ENCODE measurements at places on chromosomes 2 and 18.

DNA sequence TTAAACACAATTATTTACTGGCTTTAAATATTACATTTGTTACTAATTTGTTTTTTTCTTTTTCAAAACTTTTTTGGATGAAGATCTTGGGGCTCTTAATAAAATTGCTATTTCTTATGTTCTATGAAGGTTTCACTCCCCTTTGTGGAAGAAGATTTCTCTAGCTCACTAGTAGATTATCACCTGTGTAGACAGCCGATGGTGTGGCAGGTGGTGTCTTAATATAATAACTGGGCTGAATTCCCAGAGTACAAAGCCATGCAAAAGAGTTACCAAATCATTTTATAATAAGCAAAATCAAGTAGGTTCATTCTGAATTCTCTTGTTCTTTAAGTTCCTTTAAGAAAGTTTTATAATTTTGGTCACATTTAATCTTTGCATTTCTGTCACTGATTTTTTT, 233.7 kb downstream of the CCDC102B start:
- DNase-seq: no peak

GRCh38 chr18:5519448-5520298, 24.1 kb downstream of the EPB41L3 start:
- no peak for DNase-seq

DNA sequence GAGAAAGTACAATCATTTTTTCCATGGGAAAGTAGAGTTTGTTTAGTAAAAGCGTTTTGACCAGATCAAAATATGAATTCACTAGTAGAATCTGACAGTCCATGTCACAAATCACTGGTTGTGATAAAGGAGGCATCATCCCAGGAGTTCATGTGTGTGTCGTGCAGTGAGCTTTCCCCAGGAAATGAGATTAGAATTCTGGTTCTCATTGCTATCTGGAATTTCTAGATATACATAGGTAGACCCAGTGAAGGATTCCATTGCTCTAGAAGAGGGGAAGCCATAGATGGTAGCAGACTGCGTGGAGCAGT, 206.6 kb downstream of the NCK2 start:
- no peak for DNase-seq

DNA sequence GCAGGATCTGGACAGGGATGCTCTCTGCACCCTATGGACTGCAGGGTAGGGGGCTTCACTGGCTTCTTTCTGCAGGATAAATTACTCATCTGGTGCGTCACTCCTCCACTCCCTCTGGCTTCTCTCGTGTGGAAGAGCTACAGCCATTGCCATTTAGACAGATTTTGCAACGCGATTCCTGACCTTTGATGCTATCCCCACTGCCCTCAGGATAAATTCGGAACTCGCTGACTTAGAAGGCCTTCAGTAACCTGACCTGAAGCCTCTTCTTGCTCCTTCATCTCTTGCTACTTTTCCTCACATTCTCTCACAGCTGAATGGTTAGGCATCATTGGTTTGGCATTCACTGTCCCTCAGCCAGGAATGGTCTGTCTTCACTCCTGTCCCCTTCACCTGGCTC, 5.3 kb downstream of the NIFK start:
- DNase-seq: no peak

DNA sequence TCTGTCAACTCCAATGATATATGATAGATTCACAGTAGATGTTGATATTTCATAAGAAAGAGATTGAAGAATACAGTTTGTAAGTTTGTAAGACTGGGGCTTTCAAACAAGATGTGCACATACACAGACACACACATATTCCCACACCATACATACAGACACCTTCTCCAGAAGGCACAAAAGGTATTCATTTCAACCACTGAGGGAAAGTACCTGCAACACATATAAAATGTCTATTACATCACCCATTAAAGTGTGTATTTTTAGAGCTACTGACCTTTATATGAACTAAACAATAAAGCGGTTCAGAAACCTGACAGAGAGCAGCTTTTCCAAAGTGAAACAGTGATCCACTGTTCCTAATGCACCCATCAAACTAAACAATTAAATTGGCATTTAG, 53.3 kb downstream of the CCDC148 start:
- DNase-seq: no peak

- DNase-seq: no peak
These were observed 73.3 kb upstream of the ATIC start for GRCh38 chr2:215238485-215239098.

- DNase-seq: no peak
These were observed 53.7 kb downstream of the EDAR start for GRCh38 chr2:108935271-108935741.

DNA sequence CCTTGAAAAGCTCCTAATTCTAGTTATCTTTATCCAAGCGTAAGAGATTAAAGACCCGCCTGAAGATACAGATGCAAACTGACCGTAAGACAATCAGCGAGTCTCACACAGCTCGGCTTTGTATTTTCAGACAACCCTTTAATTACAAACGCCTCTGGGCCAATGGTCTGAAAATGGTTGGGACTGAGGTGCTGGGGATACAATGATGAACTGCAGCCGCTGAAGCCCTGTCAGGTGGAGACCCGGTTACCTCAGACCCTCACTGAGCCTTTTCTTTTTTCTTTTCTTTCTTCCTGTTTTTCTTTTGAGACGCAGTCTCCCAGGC, 715 bp upstream of the CFAP36 start:
- DNase-seq: no peak

DNA sequence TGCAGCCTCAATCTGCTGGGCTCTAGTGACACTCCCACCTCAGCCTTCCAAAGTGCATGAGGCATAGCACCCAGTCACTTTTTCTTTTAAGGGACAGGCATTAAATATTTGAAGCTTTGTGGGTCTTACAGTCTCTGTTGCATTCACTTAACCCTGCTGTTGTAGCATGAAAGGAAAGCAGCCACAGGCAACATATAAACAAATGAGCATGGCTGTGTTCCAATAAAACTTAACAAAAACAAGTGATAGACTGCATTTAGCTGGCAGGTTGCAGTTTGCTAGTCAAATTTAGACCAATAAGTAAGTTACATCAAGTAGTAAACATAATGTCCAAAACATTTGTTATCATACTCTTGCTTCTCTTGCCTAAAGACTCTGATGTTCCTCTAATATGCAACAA, 297.3 kb upstream of the MMADHC start:
- no peak for DNase-seq

GRCh38 chr2:168660870-168661862, 141.3 kb upstream of the NOSTRIN start:
- DNase-seq: no peak

DNA sequence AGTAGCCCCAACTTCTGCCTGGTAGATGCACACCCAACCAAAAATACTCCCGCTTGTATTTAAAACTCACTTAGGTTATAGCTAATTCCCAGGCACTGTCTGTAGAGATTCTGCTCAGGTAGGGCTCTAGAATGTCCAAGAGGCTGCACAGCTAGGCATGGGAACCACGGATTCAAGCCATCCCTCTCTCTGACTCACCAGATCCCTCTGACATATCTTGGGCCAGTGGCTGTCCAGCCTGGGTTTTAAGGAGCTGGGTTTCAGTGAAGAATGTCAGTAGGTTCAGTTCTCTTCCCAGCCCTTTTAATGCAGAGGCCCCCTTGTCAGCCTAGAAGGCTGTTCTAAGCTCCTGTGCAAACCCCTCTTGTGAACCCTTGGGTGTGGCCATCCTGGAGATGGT, 15.9 kb upstream of the IL1R1 start:
- no peak for DNase-seq
